ENCODE measurements at places on chromosomes 11 and 22.

- peak; percentile 79 for DNase-seq
Measured at GRCh38 chr11:121591405-121592033, 138.8 kb upstream of the SORL1-AS1 start.

DNA sequence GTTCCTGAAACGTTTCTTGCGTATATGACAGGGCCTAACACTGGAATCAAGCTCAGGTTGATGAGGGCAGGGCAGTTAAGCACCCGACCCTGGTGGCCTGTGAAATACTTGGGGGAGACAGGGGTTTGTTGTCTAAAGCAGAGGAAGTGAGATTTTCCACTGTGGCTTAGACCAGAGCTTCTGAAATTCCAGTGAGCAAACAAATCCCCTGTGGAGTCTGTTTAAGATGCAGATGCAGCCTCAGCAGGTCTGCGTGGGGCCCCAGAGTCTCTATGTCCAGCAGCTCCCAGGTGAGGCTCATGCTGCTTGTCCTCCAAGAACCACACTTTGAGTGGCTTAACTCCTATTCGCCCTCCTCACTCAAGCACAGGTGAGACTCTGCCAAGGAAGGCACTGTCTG is 39.1 kb upstream of the PRAME start:
- no peak for DNase-seq

DNA sequence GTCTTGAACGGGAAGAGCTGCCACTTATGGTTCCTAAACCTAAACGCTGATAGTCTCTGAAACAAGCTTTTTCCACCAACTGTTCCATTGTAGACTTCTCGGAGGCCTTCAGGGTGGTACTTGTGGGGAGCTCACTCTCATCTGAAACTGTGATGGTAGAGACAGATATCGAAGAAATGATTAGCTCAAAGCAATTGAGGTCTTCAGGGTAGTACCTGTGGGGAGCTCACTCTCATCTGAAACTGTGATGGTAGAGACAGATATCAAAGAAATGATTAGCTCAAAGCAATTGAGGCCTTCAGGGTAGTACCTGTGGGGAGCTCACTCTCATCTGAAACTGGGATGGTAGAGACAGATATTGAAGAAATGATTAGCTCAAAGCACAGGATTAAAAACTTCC is 175.7 kb downstream of the SWAP70 start:
- no peak for DNase-seq

GRCh38 chr11:118443590-118444218 is 7.4 kb downstream of the KMT2A start:
- no peak for DNase-seq

DNA sequence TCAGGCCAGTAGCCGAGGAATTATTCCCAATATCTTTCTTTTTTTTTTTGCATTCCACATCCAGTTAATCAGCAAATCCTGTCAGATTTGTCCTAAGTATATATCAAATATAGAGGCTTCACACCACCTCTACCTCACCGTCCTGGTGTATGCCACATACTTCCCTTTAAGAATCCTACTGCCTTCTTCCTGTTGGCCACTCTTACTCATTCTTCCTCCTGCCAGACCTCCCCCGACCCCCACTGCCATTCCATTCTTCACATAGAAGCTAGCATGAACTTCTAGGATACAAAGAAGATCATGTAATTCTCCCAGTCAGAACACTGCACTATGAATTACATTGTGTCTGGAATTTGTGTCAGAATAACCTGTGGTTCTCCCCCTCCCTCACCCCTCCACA is 89.5 kb downstream of the TRIM44 start:
- DNase-seq: no peak

DNA sequence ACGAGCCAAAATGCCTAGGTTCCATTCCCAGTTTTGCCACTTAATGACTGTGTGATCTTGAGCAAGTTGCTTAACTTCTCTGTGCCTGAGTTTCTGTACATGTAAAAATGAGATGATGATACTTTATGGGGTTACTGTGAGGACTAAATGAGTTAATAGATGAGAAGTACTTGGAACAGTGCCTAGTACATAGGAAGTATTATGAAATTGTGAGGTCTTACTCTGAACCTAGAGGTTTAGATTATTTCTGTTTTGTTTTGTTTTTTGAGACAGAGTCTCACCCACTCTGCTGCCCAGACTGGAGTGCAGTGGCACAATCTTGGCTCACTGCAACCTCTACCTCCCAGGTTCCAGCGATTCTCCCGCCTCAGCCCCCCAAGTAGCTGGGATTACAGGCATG is 227.0 kb upstream of the POU2AF2 start:
- no peak for DNase-seq

DNA sequence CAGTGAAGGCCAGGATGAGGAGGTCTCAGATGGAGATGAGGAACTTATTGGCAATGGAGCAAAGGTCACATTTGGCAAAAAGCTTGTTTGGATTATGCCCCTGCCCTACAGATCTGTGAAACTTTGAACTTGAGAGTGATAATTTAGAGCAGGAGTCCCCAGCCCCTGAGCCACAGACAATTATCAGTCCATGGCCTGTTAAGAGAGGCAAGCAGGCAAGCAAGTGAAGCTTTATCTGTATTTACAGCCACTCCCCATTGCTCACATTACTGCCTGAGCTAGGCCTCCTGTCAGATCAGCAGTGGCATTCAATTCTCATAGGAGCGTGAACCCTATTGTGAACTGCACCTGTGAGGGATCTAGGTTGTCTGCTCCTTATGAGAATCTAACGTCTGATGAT is 1076.9 kb upstream of the TENM4 start:
- DNase-seq: no peak

- no peak for DNase-seq
Measured at GRCh38 chr11:20192151-20192550, 31.9 kb upstream of the DBX1 start.

DNA sequence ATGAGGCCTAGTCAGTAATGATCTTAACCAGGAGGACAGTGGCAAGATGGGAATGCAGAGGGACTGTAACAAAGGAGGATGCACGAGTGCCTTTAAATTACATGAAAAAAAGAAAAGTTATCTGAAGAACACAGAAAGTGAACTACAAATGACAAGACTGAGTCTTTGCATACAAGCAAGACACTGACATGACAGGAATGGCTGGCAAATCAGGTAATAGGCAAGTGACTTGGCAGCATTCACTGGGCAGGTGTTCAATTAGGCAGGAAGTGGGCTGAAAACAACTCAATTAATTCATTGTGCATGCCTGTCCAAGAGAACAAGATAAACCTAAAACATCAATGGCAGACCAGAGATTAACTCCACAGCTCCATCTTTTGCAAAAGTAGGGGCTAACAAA is 24.0 kb downstream of the SMCO4 start:
- DNase-seq: no peak

DNA sequence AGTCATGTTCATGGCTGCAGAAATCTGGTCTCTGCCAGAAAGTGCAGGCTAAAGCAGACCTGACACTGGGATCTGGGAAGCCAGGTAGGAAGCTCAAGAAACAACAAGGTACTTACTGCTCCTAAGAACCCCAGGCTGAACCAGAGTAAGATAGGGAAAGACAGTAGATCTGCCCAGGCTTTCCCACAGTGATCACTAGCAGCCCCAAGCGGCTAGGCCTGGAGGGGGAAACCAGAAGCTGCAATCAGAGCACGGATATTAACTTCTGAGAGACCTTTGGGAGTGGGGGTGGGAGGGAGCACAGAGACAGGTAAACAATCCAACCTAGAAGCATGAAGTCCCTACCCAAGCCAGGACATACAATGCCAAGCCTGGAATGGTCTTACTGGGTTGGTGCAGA is 135.2 kb upstream of the C11orf58 start:
- DNase-seq: no peak

GRCh38 chr11:103338621-103339484 is 229.6 kb downstream of the DYNC2H1 start:
- no peak for DNase-seq

- no peak for DNase-seq
Measured at GRCh38 chr11:35147235-35147634, 8.3 kb downstream of the CD44 start.

DNA sequence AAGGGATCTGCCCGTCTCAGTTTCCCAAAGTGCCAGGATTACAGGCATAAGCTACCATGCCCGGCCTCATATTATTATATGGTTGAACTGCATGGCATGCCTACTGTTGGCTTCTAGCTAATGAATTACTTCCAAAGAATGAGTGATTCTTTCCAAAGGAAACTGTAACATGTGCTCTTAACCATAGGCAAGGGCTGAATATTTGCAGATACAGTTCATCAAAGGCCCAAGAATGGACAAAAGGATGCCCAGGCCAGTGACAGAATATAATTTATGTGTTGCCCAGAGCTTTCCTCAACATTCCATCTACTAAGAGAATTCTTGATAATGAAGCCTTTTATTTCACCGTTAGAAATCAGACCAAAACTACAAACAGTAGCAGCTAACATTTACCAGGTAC is 27.0 kb upstream of the CCDC89 start:
- no peak for DNase-seq

DNA sequence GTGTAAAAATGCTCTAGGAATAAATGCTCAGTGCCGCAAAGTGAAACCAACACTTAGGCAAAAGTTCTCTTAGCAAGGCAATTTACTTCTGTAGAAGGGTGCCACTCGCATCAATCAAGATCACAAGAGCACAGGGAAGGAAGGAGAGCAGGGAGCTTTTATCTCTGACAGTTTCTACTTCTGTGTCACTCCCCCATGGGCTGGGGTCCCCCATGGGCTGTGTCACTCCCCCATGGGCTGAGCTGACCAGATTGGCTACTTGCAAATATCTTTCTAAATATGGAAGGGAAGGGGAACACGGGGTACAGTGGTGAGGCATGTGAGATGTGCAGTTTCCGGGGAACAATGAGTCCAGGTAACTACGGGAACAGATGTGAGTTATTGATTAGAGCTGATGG is 397 bp downstream of the OR52N2 start:
- no peak for DNase-seq

GRCh38 chr11:124643605-124644425 is 21.2 kb downstream of the TBRG1 start:
- DNase-seq: no peak

DNA sequence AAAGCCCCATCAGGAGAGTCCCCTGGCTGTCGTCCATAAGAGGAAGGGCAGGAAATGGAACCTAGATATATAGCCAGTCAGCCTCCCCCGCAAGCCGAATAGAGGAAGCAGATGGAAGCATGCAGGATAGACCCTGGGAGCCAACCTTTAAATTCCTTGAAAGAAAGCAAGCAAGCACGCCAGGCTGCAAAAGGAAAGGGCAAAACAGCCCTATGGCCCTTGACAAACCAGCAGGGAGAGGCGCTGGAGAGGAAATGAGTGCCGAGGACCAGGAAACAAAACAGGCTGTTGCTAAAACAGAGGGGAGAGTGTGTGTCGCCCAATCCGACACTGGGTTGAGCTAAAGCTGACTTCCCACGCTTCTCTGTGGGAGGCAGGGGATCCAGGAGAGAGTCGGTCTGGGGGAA is 203.5 kb upstream of the MTNR1B start:
- DNase-seq: no peak

DNA sequence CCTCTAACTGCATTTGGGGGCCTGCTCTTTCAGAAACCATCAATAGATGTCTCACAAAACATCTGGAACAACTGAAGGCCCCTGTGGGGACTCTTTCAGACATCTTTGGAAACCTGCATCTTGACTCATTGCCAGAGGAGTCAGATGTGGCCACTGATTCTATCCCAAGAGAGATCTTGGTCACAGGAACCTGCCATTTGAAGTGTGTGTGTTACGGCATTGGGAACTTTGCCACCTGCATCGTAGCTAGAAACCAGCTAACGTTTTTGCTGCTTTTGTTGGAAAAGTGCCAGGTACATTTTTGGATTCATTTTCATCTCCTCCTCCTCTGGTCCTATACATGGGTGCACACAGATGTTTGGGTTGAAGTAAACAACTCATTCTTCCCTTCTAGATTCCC is 4.3 kb downstream of the SRRD start:
- DNase-seq: no peak

GRCh38 chr22:40128989-40129388 is 48.7 kb upstream of the TNRC6B start:
- no peak for DNase-seq

DNA sequence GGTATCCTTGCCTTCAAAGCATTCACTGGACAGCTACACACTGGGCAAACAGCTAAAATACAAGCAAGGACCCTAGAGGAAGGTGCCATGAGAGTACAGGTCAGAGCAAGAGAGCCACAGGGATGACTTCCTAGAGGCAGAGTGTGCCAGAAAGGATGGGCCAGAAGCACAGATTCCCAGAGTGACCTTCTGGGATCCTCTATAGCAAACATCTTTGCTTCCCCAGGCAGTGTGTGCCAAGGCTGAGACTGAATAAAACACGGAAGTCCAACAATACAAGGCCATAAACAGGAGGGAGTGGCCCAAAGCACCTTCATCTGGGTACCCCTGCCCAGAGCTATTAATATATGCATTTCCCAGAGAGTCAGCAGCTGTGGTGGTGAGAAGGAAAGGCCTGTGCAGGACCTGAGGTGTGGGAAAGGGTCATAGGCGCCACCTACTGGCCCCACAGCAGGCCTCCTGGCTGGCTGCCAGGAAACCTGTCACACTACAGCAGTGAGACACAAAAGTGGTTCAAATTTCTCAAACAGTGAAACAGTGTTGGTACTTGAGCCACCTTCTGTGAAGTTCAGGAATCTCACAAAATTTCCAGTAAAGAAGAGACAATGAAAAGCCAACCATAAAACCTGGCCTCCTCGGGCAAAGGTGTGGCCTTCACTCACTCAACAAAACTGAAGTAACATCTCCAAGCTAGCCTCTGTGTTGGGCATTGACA is 20.3 kb downstream of the CLPB start:
- DNase-seq: peak; percentile 83

DNA sequence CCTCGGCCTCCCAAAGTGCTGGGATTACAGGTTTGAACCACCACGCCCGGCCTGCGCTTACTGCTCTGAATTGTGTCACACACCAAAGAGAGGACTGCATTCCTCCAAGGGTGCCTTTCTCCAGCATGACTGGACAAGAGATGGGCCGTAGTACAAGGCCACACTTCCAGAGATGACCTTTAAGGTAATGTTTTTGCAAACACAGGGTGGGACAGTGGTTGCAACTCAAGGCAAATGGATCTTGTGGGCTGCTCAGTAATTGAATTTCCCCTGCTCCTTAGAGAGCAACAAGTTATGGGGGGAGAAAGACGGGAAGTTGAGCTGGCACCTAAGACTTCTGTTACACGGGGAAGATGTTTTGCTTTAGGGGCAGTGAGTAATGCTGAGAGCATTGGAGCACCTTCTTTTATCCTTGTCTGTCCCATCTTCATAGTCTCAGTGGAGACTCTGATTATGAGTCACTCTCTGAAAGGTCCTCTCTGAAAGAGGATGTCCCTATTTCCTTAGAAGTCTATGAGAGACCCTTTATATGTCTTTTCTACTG is 66.3 kb downstream of the C11orf91 start:
- DNase-seq: no peak

- DNase-seq: no peak
Measured at GRCh38 chr11:107916671-107917241, 11.5 kb upstream of the RAB39A start.

DNA sequence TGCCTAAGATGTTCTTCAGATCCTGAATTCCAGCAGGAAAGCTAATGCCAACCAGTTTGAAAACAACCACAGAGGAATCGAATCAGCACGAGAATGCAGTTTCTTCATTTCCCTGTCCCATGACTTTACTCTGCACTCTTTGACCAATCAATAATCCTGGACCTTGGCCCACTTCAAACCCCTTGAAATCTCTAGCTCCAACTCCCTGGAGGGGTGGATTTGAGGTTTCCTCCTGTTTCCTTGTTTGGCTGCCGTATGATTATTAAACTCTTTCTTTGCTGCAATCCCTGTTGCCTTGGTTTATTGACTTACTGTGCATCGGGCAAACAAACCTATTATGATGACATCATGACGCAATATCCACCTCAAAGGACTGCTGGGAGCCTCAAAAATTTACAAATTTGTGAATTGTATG is 109.3 kb downstream of the FBXO7 start:
- DNase-seq: no peak
